ENCODE measurements at places on chromosomes 2 and 18.

DNA sequence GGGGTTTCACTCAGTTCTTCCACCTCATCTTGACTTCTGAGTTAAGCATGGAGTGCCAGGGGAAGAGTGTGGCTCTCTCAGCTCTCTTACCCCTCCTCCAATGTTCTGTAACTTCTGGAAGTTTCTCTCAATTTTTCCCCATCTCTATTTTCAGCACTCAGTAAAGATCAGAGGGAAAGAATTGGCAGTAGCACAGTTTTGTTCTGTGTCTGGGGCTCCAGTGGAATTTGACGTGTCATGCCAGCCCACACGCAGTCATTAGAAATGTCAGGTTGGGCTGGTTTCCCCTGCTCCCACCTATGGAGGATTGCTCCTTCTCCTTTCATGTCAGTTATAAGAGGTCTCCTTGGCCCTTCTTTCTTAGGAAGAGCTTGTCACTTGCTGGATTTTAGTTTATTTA, 104.6 kb upstream of the COL3A1 start:
- DNase-seq = no peak

GRCh38 chr2:113840518-113840917, 49.4 kb upstream of the ACTR3 start:
- no peak for DNase-seq

- no peak for DNase-seq
These were observed 72.7 kb downstream of the SPIRE1 start for GRCh38 chr18:12585218-12585617.

- no peak for DNase-seq
These were observed 343.8 kb downstream of the CYRIA start for GRCh38 chr2:16321872-16322271.

GRCh38 chr2:73027340-73027739, 44.2 kb downstream of the SFXN5 start:
- DNase-seq = no peak

All from T follicular helper cell (primary cell).